ENCODE measurements at places on chromosomes 11 and 22.

DNA sequence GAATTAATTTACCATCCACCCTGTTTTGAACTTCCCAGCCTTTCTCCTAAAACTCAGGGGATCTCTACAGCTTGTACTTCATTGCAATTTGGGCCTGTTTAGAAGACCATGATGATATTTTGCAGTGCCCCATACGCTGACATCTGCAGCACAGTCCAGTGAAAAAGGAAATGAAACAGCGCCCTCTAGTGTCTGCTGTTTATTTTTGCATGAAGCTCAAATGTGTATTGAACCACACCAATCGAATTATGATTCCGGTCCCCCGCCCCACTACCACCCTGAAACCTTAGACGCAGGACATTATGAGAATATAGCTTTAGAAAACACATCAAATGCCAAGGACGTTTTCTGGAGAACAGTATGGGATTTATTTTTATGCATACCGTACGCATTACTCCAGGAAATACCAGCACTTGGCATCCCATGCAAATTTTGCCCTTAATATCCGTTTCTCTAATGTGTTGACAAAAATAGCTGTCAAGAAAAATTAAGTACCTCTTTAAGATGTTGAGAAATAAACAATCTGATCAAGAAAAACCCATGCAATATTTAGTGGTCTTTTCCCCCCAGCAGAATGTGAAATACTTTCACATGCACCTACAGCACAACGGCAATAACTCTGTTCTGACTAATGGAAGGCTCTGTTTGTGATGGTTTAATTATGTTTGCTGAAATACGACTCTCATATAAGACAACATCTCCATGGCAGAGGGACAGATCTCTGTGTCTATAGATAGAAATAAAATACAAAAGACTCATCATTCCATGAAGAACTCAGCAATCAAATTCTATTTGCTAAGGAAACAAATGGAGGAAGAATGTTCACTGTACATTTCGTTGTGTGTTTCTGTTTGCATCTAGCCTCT lies 93.9 kb downstream of the TECTA start:
- peak; percentile 78 for DNase-seq
- no peak overlapping the region for H3K27ac ChIP-seq
- peaks cover 11% of the 10 kb centered on the region for H3K27me3 ChIP-seq
- H3K36me3 ChIP-seq, result no peaks in the 10 kb centered on the region
- no peaks in the 10 kb centered on the region for H3K4me1 ChIP-seq

- no peaks in the 10 kb centered on the region for H3K36me3 ChIP-seq
- H3K27me3 ChIP-seq, result no peaks in the 10 kb centered on the region
- no peak overlapping the region for H3K27ac ChIP-seq
- DNase-seq, result peak; percentile 93
- peaks cover 38% of the 10 kb centered on the region for H3K4me1 ChIP-seq
These were observed 5.1 kb downstream of the APBB1 start for GRCh38 chr11:6413791-6414201.

- no peak overlapping the region for H3K4me3 ChIP-seq
- H3K4me1 ChIP-seq, result no peaks in the 10 kb centered on the region
- H3K36me3 ChIP-seq, result no peaks in the 10 kb centered on the region
- no peak for DNase-seq
- H3K27ac ChIP-seq, result no peak overlapping the region
- no peaks in the 10 kb centered on the region for H3K27me3 ChIP-seq
These were observed 47.2 kb downstream of the CCDC83 start for GRCh38 chr11:85902353-85902752.

- H3K4me3 ChIP-seq, result no peak overlapping the region
- no peak for DNase-seq
- peaks cover 47% of the 10 kb centered on the region for H3K4me1 ChIP-seq
- H3K27me3 ChIP-seq, result no peaks in the 10 kb centered on the region
- peaks cover 57% of the 10 kb centered on the region for H3K36me3 ChIP-seq
- H3K27ac ChIP-seq, result peak overlapping the region; percentile 0
These were observed 8.0 kb downstream of the GNG3 start for GRCh38 chr11:62715150-62716130.

DNA sequence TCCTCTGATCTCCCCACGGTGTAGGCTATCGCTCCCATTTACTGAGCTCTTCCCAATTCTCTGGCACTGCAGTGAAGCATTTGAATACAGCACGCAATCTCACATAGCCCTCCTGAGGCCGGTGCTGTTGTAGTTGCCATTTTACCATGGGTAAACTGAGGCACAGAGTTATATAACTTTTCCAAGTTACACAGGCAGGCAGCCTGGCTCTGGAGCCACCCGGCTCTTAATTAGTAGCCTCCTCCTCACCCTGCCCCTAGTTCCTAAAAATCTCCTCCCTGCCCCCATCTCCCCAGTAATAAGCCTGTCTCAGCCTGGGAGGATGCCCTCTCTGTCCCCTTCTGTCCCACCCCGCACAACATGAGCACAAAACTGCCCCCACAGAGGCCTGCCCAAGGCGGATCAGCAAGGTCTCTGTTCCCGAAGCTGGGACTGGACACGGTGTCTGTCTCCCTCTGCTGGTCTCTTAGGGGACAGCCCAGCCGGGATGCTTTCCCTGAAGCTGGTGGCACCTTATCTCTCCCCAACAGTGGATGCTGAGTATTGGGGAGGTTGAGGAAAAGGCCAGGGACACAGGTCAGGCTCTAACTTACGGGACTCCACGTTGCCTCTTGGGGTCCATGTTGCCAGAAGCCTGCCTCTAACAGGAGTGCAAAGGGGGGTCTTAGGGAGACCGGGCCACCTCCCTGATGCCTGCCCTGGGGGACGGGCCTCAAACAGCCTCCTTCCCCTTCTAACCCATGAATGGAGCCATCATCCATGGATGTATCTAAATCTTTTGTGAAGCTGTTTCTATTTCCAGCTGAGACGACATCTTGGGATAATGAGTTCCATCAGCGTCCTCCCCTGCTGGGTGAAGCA lies 9.1 kb upstream of the CLCF1 start:
- H3K27ac ChIP-seq, result no peak overlapping the region
- H3K4me1 ChIP-seq, result peaks cover 2% of the 10 kb centered on the region
- H3K4me3 ChIP-seq, result no peak overlapping the region
- no peaks in the 10 kb centered on the region for H3K36me3 ChIP-seq

DNA sequence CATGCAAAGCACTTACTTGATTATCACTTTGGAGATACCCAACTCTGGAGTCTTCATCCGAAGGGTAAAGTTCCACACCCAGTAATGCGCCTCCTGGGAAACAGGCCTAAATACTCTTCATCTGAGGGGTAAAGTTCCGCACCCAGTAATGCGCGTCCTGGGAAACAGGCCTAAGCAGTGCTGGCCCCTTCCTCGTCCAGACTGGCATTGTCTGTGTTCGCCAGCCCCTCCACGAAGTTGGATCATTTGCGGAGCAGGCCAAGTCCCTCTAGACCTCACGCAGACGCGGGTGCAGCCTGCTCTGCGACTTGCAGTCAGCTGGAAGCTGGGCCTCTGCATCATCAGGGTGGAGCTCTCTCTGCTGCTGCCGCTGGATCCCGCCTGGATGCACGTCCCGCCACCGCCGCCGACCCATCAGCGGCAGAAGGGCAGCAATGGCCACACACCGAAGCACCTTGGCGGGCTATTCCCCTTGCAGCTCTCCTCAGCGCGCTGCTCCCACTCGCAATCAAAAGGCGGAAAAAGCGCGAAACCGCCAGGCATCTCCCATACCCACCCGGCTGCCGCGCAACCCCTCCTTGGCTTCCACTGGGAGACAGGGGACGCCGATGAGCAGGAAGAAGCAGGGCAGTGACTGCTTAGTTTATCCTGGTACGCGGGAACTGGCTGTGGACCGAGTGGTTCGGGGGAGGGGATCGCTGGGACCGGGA lies 34.1 kb upstream of the GLYATL1 start:
- no peak overlapping the region for H3K4me3 ChIP-seq
- no peak for DNase-seq
- no peaks in the 10 kb centered on the region for H3K4me1 ChIP-seq
- no peaks in the 10 kb centered on the region for H3K36me3 ChIP-seq
- H3K27ac ChIP-seq, result no peak overlapping the region

GRCh38 chr22:18075101-18075719 lies 2.6 kb upstream of the PEX26 start:
- H3K4me3 ChIP-seq, result no peak overlapping the region
- H3K27me3 ChIP-seq, result no peaks in the 10 kb centered on the region
- peaks cover 13% of the 10 kb centered on the region for H3K36me3 ChIP-seq
- no peak for DNase-seq

GRCh38 chr11:65866509-65867283 lies 5.9 kb downstream of the EFEMP2 start:
- H3K36me3 ChIP-seq, result peaks cover 22% of the 10 kb centered on the region
- H3K4me1 ChIP-seq, result peaks cover 11% of the 10 kb centered on the region
- no peak overlapping the region for H3K4me3 ChIP-seq
- H3K27ac ChIP-seq, result no peak overlapping the region

- no peak overlapping the region for H3K27ac ChIP-seq
- DNase-seq, result no peak
- H3K36me3 ChIP-seq, result no peaks in the 10 kb centered on the region
- no peaks in the 10 kb centered on the region for H3K4me1 ChIP-seq
- H3K27me3 ChIP-seq, result no peaks in the 10 kb centered on the region
These were observed 28.4 kb downstream of the RASD2 start for GRCh38 chr22:35568751-35569739.

DNA sequence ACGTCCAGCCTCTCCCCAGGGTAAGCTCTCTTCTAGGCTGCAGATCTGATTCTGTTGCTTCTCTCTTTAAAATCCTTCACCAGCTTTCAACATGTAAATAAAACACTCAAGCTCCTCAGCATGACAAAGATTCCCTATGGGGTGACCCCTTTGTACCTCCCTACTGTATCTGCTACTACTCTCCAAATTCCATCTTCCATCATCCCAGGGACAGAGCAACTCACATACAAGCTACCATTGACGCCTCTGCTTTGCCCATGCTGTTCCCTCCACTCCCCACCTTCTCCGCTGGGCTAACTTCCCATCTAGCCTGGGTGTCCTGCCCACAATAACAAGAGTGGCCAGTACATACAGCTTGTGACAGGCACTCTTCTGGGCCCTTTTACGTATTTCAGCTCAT lies 207.5 kb upstream of the ZBED5 start:
- H3K4me1 ChIP-seq, result no peaks in the 10 kb centered on the region
- no peaks in the 10 kb centered on the region for H3K27me3 ChIP-seq
- H3K36me3 ChIP-seq, result no peaks in the 10 kb centered on the region
- DNase-seq, result no peak
- no peak overlapping the region for H3K4me3 ChIP-seq

GRCh38 chr11:28767574-28767973 lies 659.4 kb downstream of the METTL15 start:
- H3K36me3 ChIP-seq, result no peaks in the 10 kb centered on the region
- H3K27ac ChIP-seq, result no peak overlapping the region
- H3K27me3 ChIP-seq, result no peaks in the 10 kb centered on the region
- H3K4me3 ChIP-seq, result no peak overlapping the region
- no peaks in the 10 kb centered on the region for H3K4me1 ChIP-seq
- DNase-seq, result no peak

DNA sequence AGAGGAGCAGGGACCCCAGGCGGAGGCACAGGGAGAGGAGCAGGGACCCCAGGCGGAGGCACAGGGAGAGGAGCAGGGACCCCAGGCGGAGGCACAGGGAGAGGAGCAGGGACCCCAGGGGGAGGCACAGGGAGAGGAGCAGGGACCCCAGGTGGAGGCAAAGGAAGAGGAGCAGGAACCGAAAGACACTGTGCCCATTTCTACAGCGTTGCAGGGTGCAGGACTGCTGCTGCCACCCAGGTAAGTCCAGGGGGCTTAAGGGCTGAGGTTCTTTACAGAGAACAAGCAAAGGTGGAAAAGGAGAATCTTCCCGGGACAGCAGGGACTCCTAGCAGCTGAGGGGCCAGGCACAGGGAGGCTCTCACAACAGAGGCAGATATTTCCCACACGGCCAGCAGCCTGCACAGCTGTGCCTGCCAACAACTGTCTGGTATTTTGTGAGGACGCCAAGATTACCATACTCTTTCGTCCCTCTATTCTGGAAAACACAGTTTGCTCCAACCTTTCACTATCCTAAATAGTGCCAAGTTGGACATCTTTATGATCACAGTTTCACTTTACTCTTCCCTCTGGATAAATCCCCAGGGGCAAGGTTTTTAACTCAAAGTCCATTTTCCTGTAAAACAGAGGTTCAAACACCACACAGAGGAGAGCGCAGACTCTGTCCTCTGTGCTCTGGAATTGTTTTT lies 39.4 kb downstream of the SHANK2 start:
- H3K36me3 ChIP-seq, result no peaks in the 10 kb centered on the region
- no peak overlapping the region for H3K4me3 ChIP-seq
- no peaks in the 10 kb centered on the region for H3K4me1 ChIP-seq
- peaks cover 2% of the 10 kb centered on the region for H3K27me3 ChIP-seq
- no peak overlapping the region for H3K27ac ChIP-seq

GRCh38 chr22:36386900-36387708 lies 663 bp downstream of the MYH9 start:
- H3K27ac ChIP-seq, result peak overlapping the region; percentile 96
- H3K27me3 ChIP-seq, result no peaks in the 10 kb centered on the region
- peak overlapping the region; percentile 81 for H3K4me3 ChIP-seq

DNA sequence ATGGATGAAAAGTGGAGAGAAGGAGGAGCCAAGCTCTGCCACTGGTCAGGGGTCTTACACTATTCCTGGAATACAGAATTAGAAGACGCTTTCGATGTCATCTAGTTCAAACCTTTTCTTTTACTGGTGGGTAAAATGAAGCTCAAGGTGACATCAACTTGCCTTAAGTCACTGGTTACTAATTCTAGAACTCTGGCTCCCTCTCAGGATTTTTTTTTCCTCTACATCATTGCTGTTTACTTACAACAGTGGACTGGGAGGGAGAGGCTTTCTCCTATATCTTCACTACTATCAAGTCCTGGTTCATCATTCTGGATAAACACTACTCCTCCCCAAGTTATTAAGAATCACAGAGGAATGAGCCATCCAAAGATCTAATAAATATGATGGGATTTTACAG lies 82.9 kb downstream of the ETS1 start:
- no peaks in the 10 kb centered on the region for H3K27me3 ChIP-seq
- peak overlapping the region; percentile 97 for H3K27ac ChIP-seq
- peak overlapping the region; percentile 78 for H3K4me3 ChIP-seq

Measured in activated naive CD4-positive, alpha-beta T cell treated with anti-CD3 and anti-CD28 coated beads for 36 hours (primary cell).